ENCODE measurements at places on chromosomes 12 and 14.

DNA sequence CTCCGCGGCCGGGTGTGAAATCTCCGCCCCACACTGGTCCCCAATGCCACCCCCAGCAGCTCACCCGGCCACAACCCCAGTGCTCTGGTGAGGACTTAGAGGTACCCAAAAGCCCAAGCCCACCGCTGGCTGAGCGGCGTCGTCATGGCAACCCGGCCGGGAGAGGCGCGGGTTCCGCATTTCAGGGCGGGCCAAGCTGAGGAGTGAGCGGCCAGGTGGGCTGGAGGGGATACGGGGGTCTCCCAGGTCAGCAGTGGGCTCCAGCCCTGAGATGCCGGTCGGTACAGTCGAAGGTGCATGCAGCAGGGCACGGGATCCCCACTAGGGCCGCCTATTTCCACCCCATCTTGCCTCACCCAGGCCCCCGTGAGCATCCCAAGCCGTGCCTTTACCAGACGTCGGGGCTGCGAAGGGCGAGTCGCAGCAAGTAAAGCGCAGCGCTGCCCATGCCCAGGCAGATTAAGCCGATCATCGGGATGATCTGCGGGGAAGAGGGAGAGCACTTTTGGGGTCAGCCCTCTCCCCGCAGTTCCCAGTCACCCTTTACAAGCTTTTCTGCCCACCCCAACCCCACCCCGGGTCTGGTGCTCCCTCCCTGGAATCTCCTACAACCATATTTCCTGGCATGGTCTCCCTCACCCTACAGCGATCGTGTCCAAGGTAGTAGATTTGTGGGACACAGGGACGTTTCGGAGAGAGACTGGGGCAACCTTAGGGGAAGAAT is 6.9 kb downstream of the SHMT2 start:
- DNase-seq, result no peak

DNA sequence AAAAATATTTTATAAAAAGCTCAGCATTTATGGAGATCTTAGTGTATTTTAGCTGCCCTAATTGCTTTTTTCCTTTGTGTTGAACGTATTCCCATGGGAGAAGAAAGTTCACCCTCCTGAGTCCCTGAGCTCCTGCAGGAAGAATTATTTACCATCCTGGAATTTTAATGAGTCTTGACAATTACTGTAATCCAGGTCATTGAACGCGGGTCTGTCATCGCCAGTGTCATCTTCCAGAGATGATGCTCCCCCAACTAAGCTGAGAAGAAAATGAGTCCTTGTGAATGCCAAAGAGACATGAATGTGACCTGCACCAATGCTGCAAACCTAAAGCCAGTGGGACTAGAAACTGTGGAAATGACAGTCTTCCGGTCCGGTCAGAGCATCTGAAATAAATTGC is 129.5 kb downstream of the FBXL14 start:
- no peak for DNase-seq

GRCh38 chr12:47722941-47723631 is 2.2 kb downstream of the ENDOU start:
- DNase-seq, result no peak

- DNase-seq, result no peak
Measured at GRCh38 chr14:30131581-30132097, 204.0 kb upstream of the PRKD1 start.

- no peak for DNase-seq
Measured at GRCh38 chr12:9742661-9743060, 9.8 kb upstream of the CLECL1 start.

- DNase-seq, result peak; percentile 40
Measured at GRCh38 chr12:132711080-132711843, 620 bp downstream of the PGAM5 start.

DNA sequence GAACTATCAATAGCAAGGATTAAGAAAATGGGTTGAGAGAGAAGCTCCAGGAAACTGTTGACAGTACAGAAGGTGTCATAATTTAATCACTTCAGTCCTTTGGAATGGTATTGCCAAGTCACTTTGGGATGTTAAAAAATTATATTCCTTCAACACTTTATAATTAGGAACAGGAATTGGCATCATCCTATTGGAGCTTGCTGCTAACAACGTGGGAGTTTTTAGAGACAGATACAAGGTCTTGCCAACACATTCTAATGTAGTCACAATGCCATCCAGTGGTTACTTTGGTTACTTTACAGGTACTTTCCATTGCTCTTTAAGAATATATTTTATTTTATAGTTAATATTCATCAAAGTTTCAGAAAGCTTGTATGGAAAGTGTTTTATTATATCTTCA is 310.1 kb downstream of the SYT1 start:
- DNase-seq, result peak; percentile 71

DNA sequence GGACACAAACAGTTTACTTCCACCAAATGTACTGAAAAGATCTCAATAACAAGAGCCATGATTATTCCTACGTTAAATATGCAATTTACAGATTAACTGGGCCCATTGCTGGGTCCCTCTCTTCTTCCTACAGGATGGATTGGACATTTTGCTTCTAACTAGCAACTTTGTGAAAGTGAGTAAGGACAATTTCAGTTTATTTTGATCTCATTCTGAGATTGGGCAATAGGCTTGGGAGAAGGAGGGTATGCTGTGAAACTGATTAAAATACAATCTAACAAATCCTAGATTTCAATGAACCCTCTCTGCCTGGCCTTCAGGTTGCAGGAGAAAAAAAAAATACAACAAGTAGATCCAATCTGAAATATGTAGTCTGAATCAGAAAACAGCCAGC is 121.5 kb downstream of the PRKD1 start:
- DNase-seq, result no peak

DNA sequence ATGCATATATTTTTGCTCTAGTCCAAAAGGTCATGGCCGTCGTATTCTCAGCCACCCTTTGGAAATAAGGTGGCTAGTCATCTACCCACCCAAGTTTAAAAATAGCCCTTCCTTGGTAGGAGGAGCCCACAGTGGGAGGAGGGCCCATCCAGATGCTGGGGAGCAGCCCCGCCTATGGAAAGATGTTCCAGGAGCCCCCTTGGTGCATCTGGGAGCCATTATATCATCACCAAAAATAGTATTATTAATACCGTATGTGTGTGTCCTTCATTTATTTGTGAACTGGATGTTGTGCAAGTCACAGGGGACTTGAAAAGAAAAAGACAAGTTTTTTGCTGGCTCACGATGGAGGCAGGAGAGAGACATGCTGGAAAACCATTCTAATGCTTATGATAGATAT is 34.0 kb downstream of the EMP1 start:
- no peak for DNase-seq

GRCh38 chr12:115611477-115611876 is 666.0 kb downstream of the MED13L start:
- no peak for DNase-seq

Measured in iris pigment epithelial cell (primary cell).